ENCODE measurements at places on chromosomes 5 and 9.

GRCh38 chr5:97125125-97125683 is 17.2 kb downstream of the LIX1 start:
- no peak for DNase-seq

GRCh38 chr5:175847503-175847902 is 23.9 kb upstream of the CPLX2 start:
- DNase-seq = no peak

- peak; percentile 44 for DNase-seq
Observed at GRCh38 chr5:159135896-159136531, 36.3 kb upstream of the EBF1 start.

DNA sequence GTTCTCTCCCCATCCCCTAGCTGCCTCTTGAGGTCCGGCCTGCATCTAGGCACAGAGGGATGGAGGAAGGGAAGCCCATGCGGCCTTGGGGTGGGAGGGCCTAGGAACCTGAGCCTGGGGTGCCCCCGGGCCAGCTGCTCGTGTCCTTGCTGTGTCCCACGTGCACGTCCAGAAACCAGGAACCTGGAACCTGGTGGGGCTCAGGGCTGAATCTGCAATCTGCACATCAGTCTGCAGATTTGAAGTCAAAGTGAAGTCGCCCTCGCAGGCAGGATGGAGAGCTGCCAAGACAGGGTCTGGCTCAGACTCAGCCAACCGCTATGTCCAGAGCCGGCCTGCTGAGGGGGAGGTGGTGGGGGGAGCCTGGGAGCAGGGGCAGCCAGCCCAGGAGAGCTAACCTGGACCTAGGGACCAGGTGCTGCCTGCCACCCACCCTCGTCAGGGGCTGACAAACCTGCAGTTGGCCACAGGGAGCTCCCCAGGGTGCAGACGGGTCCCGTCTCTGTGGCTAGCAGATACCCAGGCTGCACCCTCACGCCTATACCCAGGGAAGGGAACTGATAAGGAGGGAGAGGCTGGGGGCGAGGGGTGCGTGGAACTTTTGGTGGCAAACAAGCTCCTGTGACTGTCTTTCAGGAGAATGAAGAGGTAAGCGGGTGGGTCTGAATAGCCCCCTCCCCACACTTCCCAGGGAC is 103.5 kb upstream of the SIMC1 start:
- DNase-seq = no peak

All from epithelial cell of esophagus (primary cell).